ENCODE measurements at places on chromosomes 3 and 15. TPM values are rescaled to one million over a fixed set of nuclear protein-coding genes. Genes with fewer than 3 reads are reported as not detected.

DNA sequence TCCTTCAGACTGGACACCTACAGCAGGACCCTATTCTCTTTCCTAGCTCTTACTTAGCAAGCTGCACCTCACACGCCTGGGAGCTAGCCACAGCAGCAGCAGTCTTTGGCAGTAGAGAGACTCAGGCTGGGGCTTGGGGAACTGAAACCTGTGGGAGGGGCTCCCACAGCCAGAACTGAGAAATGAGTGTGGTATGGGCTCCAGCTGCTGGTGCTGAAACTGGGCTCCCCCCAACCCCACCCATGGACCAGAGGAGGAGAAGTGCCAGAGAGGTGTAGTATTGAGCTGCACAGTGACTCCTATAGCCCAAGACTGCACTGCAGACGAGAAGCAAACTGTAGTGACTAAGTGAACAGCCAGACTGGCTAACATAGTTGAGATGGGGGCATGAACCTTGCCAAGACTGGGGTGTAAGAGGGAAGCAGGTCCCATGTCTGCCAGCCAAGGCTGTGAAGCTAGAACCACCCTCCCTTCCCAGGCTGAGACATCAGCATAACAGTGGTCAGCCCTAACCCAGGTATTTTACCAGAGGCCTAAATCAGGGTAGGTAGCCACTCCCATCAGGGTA, 62.5 kb downstream of the MYO5A start:
- H3K27me3 ChIP-seq, result no peaks in the 10 kb centered on the region
- peak overlapping the region; percentile 39 for H3K27ac ChIP-seq

Gene SSR3
- total RNA-seq, result 34.8 TPM

Gene GHRL
- total RNA-seq, result not detected

DNA sequence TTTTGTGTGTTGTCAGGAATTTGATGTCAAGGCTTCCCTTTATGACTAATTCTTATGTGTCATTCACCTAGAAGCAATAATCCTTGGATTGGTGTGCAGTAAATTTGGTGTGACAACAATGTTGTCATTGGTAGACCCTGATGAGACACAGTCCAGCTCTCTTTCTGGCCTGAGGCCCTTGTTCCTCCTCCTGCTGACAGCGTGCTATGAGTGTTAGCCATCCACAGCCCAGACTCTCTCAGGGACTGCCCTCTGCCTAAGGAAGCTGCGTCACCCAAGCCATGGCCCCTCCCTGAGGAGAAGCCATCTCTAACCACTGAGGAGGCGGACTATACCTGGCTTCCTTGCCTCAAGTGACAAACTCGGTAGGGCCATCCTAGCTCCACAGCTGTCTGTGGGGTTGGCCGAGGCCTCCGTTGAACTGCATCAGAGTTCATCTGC, 13.3 kb upstream of the TM4SF1 start:
- H3K4me1 ChIP-seq, result no peaks in the 10 kb centered on the region
- H3K4me3 ChIP-seq, result no peak overlapping the region
- no peak overlapping the region for H3K27ac ChIP-seq

DNA sequence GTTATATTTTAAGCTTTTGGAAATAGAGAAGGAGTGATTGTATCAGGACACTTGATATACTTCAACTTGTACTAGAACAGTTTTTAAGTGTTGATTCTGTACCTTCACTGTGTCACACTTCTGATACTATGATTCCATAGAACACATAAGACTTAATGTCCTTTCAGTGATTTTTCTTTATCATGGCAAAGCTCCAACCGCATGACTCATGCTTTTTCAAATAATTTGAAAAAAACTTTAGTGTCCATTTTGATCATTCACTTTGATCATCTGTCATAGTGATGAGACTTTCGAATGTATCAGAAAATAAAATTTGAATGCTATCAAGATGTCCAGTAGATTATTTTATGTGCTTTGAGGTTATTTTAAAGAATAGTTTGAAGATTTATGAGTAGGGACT, 32.0 kb downstream of the AP4E1 start:
- no peak overlapping the region for H3K27ac ChIP-seq
- H3K4me1 ChIP-seq, result peaks cover 4% of the 10 kb centered on the region
- peaks cover 3% of the 10 kb centered on the region for H3K36me3 ChIP-seq
- DNase-seq, result no peak
- no peak overlapping the region for H3K4me3 ChIP-seq

DNA sequence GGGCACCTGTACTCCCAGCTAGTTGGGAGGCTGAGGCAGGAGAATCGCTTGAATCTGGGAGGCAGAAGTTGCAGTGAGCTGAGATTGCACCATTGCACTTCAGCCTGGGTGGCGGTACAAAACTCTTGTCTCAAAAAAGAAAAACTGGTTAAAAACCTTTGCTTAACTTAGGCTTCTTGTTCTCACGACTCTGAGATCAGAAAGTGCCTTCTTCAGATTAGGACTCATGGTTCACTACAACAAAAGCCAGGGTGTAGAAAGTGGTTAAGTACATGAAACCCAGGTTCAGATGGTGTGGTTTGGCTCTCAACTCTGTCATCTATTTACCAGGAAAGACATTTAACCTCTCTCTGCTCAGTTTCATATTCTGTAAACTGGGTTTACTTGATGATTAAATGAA, 168.4 kb downstream of the TUSC7 start:
- H3K4me3 ChIP-seq, result no peak overlapping the region
- H3K27me3 ChIP-seq, result no peaks in the 10 kb centered on the region
- H3K27ac ChIP-seq, result no peak overlapping the region
- DNase-seq, result no peak
- H3K36me3 ChIP-seq, result no peaks in the 10 kb centered on the region
- H3K4me1 ChIP-seq, result no peaks in the 10 kb centered on the region

Gene FMN1
- total RNA-seq, result 102 TPM

DNA sequence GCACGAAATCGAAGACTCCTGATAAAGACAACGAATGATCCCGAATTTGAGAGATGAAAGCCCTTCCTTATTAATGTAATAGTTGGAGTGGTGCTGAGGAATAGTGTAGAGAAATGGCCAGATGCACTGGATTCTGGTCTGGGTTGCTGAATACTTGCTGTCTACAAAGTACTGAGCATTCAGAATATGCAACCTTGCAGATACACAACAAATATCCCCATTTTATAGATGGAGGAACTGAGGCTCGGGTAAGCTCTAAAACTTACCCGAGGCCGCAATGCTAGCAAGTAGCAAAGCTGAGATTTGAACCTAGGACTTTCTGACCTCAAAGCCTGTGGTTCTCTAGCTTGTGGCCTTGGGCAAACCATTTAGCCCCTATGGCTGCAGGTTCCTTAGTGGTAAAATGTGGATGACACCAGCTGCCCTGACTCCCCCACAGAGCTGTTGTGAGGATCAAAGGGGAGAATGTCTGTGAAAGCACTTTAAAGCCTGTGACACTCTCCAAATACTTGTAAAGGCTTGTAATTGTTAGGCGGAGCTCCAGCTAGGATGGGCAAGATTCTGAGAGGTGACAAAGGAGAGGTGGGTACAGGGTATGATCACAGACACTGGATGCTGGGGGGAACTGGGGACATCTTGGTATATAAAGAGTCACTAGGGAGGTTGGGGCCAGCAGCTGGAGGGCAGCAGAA, 39.8 kb downstream of the FOXB1 start:
- H3K36me3 ChIP-seq, result no peaks in the 10 kb centered on the region
- H3K27me3 ChIP-seq, result peaks cover 19% of the 10 kb centered on the region
- H3K27ac ChIP-seq, result no peak overlapping the region
- H3K4me3 ChIP-seq, result no peak overlapping the region
- DNase-seq, result no peak

DNA sequence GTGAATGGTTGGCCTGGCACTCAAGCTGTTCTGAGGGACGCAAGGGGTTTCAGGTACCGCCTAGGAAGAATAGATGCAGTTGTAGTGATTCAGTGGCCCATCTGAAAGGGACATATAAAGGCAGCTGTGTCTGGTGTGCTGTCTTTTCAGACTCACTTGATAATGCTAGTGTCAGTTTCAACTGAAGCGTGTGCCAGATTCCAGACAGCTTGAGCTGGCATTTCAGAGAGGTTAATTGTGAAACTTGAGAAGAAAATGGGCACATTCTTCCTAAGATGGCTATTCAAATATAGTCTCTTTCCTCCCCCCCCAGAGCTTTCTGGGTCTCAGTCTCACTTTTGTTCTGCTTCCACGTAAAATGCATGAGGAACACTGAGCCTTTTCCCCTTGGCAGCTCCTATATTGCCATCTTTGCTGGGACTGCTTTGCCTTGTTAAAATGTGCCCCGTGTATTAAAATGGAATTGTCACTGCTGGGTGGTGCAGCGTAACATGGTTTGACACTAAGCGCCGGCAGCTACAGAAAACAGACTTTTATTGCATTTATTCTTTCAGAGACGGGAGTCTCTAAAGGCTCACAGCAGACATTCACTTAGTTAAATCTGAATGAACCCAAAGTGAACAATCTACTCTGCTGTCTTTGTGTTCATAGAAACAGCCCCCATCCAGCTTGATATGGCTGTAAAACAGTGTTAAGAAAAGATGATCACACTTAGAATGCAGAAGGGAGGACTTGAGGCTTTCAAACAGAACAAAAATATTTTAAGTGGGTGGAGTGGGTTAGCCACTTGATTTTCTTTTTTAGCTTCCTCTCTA, 478.7 kb downstream of the RBMS3 start:
- DNase-seq, result no peak
- no peaks in the 10 kb centered on the region for H3K36me3 ChIP-seq

DNA sequence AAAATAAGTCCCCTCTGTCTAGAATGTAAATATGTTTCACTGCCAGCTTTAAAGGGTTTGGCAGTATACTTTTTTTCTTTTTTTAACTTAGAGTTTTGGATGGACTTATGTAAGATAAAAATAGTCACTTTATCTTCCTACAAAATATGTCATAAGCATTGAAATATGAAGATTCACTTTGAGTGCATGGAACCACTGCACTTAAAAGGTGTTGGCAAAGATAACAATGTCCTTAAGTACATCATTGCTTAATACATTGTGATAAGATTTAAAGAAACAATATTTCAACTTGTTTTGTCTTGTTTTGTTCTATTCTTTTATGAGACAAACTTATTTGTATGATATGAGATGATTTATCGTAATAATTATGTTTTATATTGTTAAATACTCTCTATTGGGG, 66.3 kb upstream of the NAALADL2 start:
- H3K27ac ChIP-seq, result no peak overlapping the region
- no peaks in the 10 kb centered on the region for H3K4me1 ChIP-seq
- no peaks in the 10 kb centered on the region for H3K27me3 ChIP-seq
- H3K36me3 ChIP-seq, result no peaks in the 10 kb centered on the region
- no peak for DNase-seq
- no peak overlapping the region for H3K4me3 ChIP-seq

GRCh38 chr3:151169262-151169947, 33.6 kb downstream of the GPR171 start:
- no peaks in the 10 kb centered on the region for H3K27me3 ChIP-seq
- H3K4me1 ChIP-seq, result no peaks in the 10 kb centered on the region
- no peak overlapping the region for H3K4me3 ChIP-seq
- H3K36me3 ChIP-seq, result no peaks in the 10 kb centered on the region
- no peak for DNase-seq
- peak overlapping the region; percentile 7 for H3K27ac ChIP-seq

GRCh38 chr15:58873267-58873666, 60.2 kb downstream of the SLTM start:
- H3K27ac ChIP-seq, result no peak overlapping the region
- DNase-seq, result no peak
- no peaks in the 10 kb centered on the region for H3K4me1 ChIP-seq
- no peaks in the 10 kb centered on the region for H3K36me3 ChIP-seq
- H3K4me3 ChIP-seq, result no peak overlapping the region

GRCh38 chr15:40297356-40297755, 10.4 kb downstream of the PLCB2 start:
- no peak for DNase-seq
- H3K4me3 ChIP-seq, result no peak overlapping the region
- H3K27ac ChIP-seq, result no peak overlapping the region
- H3K36me3 ChIP-seq, result no peaks in the 10 kb centered on the region

GRCh38 chr3:47251689-47252088, 30.9 kb downstream of the KIF9 start:
- H3K4me3 ChIP-seq, result no peak overlapping the region
- H3K27me3 ChIP-seq, result no peaks in the 10 kb centered on the region
- H3K4me1 ChIP-seq, result no peaks in the 10 kb centered on the region
- no peak for DNase-seq
- H3K27ac ChIP-seq, result no peak overlapping the region

DNA sequence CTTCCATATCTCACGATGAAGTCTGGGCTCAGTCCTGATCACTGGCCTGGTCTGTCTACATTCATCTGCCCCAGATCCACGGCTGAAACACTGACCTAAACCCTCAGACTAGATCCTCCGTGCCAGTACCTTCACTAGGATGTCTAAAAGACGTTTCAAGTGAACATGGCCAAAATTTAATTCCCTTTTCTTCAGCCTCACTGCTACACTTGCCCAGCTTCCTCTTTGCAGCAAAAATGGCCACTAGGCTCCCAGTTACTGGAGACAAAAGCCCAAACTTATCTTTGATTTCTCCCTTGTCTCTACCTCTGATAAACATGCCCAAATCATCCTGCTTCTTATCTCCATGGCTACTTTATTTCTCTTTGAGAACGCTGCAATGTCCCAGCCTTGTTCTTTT, 1.7 kb downstream of the RASSF1 start:
- H3K4me1 ChIP-seq, result peaks cover 65% of the 10 kb centered on the region
- H3K36me3 ChIP-seq, result no peaks in the 10 kb centered on the region
- H3K4me3 ChIP-seq, result no peak overlapping the region

GRCh38 chr3:52498137-52499054, 3.3 kb downstream of the STAB1 start:
- no peaks in the 10 kb centered on the region for H3K4me1 ChIP-seq
- no peak overlapping the region for H3K4me3 ChIP-seq
- peak overlapping the region; percentile 8 for H3K27ac ChIP-seq
- peak; percentile 41 for DNase-seq
- no peaks in the 10 kb centered on the region for H3K27me3 ChIP-seq

Gene ETV5
- 12.2 TPM for total RNA-seq

GRCh38 chr3:120780977-120781376, 38.4 kb downstream of the GTF2E1 start:
- no peak overlapping the region for H3K4me3 ChIP-seq
- H3K27me3 ChIP-seq, result no peaks in the 10 kb centered on the region
- peaks cover 4% of the 10 kb centered on the region for H3K4me1 ChIP-seq
- no peaks in the 10 kb centered on the region for H3K36me3 ChIP-seq
- H3K27ac ChIP-seq, result no peak overlapping the region

DNA sequence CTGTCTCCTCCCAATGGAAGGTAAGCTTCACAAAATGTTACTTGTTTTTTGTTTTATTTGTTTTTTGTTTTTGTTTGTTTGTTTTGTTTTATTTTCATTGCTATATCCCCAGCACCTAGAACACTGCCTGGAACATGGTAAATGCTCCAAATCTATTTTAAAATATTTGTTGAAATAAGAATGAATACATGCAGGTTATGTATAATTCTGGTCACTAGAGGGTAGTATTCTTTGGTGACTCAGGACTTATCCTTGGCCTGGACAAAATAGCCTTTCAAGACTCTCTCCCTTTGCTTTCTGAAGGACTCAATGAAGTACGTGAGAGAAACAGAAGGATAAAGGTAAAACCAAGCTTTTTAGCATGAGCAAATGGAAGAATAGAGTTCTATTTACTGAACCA, 46.9 kb upstream of the PPP2R3A start:
- H3K4me3 ChIP-seq, result no peak overlapping the region
- no peaks in the 10 kb centered on the region for H3K36me3 ChIP-seq
- H3K27me3 ChIP-seq, result no peaks in the 10 kb centered on the region
- H3K4me1 ChIP-seq, result no peaks in the 10 kb centered on the region

Gene LDHAL6B
- not detected for total RNA-seq
